ENCODE measurements at places on chromosomes 7 and 10.

- no peak for DNase-seq
Observed at GRCh38 chr7:141325275-141325674, 225.9 kb upstream of the AGK start.

- no peak for DNase-seq
Observed at GRCh38 chr7:37220664-37221063, 228.0 kb downstream of the ELMO1 start.

DNA sequence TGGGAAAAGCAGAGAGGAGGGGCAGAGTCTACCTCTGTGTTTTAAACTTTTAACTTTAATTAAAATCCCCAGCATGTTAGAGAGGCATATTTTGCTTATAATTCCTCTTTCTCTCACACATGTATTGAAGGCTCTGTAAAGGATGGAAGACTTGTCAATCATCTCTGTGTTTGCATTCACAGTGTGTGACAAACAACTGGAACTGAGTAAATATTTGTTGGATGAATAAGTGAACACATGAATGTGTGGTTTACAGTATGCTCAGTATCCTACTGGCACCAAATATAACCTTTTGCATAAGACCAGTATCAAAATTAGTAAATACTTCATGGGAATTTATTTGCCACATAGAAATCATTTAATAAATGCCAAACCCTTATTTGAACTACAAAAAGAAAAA lies 829.0 kb downstream of the GRID1 start:
- no peak for DNase-seq

- no peak for DNase-seq
Observed at GRCh38 chr7:129257168-129257567, 32.3 kb downstream of the AHCYL2 start.

DNA sequence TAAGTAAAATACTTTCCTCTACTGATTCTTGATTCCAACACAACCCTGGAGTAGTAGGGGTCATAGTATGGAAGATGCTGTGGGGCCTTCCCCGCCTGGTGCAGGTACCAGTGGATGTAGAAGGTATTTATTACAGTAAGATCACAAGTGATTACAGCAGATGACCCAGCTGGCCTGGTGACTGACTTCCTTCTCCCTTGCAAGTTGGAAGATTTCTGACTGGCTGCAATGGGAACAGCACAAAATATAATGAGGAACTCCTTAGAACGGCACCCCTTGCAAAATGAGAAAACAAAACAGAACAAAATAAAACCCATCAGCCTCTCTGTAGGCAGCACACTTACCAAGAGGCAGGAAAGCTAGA lies 61.7 kb upstream of the TARP start:
- DNase-seq, result no peak

DNA sequence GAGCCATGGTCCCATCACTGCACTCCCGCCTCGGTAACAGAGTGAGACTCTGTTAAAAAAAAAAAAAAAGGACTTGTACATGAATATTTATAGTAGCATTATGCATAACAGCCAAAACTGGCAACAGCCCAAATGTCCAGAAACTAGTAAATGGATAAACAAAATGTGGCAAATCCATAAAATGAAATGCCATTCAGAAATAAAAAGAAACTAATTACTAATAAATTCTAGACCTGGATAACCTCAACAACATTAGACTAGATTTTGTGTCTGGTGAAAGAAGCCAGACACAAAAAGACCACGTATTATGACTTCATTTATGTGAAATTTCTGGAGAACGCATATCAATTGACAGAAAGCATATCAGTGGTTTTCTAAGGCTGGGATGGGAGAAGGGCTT lies 74.5 kb downstream of the HPSE2 start:
- DNase-seq, result no peak

DNA sequence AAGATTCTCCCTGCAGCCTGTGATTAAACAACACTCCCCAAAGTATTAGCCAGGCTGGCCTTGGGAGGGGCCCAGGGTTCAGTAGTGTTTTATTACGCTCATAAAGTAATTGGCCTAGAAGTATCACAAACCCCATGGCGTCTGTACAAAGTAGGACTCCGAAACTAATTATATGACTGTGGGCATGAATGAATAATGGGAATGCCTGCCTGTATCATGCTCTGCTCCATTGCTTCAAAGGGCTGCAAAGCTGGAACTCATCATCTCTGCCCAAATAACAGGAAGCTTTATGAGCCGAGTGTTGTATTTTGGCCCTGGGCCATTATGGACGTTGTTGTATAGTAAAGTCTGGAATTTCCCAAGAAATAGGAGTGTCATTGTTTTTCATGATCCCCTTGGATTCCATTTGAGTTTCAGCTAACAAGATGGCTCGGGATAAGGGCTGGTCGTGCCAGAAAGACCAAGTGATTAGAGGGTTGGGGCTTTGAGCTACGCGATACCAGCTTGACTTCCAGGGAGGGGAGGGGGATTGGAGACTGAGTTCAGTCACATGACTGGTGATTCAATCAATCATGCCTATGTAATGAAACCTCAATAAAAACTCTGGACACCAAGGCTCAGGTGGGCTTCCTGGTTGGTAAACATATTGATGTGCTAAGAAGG lies 65.3 kb upstream of the NPTX2 start:
- no peak for DNase-seq

DNA sequence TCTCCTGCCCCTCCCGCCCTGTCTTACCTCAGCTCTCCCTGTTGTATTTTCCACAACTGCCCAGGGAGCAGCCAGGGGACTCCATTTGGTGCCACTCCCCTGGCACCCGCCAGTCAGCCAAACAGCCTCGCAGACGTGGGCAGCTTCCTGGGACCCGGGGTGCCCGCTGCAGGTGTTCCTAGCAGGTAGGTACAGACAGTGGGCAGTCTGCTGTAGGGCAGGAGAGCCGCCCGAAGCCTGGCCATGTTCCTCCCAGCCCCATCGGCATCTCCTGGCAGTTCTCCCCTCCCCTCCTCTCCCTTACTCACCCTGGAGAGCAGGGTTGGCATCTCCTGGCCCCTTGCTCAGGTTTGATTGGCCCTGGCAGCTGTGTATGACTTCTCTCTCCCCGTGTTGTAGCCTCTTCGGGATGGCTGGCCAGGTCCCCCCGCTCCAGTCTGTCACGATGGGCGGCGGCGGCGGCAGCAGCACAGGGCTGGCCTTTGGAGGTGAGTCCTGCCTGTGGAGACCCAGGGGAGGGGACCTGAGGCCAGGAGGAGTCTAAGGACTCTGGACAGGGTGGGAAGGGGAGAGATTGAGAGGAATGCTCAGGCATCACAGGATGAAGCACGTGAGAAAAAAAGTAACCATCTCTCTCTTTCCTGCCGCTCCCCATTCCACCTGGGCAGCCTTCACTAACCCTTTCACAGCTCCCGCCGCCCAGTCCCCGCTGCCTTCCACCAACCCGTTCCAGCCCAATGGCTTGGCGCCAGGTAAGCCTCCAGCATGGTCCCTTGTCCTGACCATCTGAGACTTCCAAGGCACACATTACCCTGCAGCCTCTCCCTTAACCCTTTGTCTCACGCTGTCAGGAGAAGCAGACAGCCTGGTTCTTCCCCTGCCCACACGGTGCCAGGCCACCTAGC lies 11.3 kb downstream of the SAP25 start:
- no peak for DNase-seq

DNA sequence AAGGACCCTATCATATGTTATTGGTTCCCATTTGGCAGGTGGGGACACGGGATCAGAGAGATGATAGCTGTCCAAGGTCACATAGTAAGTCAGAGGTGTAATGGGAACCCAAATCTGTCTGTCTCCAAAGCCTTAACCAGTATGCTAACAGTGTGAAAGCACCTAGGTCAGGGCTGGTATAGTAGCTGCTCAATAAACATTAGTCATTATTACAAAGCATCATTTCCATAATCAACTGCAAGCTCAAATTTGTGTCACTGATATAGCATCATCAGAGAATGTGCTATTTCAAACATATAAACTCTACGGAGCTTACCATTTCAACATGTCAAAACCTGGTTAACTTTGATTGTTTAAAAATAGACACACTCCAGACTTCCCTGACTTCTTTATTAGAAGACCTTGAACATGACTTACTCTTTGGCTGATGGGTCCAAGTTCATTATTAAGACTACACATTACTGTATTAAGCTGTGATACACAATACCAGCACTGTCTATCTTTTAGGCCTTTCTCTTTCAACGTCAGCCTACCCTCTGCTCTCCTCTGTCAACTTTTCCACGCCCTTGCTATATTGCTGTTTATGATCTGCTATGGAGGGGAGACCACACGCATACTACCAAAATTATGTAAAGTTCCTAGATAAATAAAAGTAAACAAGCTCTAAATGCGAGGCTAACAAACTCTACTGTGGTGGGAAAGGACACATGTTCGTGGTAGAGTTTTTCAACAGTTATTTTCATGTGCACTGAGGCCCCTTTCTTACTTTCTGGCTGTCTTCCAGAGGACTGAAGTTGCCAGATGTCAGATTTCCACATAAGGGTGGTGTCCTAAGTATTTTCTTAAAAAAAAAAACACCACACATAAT lies 33.6 kb downstream of the DNMBP start:
- no peak for DNase-seq

DNA sequence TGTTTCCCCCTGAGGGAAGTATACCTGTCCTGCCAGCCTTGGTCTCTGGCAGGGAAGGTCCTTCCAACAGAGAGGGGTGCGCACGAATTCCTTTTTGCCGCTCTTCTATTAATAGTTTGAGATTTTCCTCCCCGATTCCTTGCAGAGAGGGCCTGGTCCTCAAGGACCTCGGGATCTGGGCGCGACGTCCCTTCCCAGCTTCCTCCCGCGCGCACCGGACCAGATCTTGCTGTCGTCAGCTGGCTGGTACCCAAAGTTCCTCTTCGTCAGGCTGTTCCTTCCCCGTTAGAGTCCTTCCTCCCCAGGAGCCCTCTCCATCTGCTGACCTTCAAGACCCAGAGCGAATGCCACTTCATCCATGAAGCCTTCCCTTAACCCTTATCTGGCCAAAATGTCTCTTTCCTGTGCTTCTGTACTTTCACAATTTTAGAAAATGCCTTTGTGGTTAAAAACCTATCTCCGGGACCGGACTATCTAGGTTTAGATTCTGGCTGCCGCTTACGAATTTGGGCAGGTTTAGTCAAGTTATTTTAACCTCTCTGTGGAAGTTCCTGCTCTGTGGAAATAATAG lies 851 bp upstream of the GOT1 start:
- DNase-seq, result no peak

- DNase-seq, result no peak
Observed at GRCh38 chr10:72174297-72174662, 41.5 kb upstream of the ANAPC16 start.

DNA sequence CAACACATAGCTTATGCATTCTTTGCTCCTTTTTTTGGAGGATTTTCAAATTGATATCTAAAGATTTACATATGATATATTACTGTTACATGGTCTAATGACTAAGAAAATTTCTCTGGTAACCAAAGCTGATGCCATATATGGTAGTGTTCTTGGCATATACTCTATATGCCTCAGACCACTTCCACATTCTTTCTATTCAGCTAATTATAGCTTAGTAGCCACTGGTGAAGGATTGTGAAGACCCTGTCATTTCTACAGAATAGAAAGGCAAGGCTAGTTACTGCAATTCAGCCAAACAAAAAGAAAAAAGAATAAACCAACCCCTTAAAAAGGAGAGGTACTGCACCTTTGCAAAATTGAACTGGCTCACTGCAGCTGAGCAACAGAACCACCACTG lies 3.7 kb downstream of the PURB start:
- DNase-seq, result no peak

GRCh38 chr7:26376175-26376917 lies 84.7 kb downstream of the SNX10 start:
- DNase-seq, result peak; percentile 25

- DNase-seq, result no peak
Observed at GRCh38 chr10:25083546-25084111, 67.2 kb downstream of the THNSL1 start.

- DNase-seq, result no peak
Observed at GRCh38 chr10:67819768-67820204, 18.2 kb downstream of the DNAJC12 start.

- DNase-seq, result no peak
Observed at GRCh38 chr10:42883993-42884983, 101.7 kb downstream of the BMS1 start.

GRCh38 chr7:3188946-3189345 lies 112.1 kb upstream of the SDK1 start:
- DNase-seq, result no peak

DNA sequence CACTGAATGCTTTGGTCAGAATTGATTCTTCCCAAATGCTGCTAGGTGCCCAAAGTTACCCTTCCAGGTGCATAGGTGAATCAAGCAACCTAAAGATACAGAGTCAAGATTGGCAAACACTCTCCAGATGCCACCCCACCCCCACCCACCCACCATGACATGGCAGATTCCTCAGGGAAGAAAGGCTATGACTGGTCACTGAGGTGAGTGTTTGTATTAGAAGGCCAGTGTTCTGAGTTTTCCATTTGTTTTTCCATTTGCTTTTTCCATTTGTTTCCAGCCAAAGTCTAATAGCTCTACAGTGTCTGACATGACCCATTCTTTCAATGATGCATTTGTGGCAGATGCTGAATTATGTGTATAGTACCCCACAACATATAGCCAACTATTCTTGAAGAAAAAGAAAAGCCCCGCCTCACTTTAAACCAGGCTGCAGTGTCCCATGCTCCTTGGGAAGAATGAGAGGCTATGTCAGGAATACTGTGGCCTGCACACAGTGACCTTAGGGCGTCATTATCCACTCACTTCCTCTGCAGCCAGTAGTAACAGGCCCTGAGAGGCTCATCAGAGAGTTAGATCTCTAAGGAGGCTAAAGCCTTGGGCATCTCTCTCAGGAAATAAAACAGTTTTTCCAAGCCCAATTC lies 16.1 kb upstream of the HIBADH start:
- no peak for DNase-seq

DNA sequence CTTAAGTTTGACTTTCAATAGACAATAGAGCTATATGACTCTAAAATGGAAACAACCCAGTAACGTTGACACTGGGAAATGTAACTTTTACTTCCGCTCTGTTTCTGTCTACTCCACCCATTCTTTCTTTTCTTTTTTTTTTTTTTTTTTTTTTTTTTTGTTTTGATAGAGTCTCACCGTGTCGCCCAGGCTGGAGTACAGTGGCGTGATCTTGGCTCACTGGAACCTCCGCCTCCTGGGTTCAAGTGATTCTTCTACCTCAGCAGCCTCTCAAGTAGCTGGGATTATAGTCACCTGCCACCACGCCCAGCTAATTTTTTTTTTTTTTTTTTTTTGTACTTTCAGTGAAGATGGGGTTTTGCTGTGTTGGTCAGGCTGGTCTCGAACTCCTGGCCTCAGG lies 13.9 kb downstream of the PRSS2 start:
- DNase-seq, result no peak

DNA sequence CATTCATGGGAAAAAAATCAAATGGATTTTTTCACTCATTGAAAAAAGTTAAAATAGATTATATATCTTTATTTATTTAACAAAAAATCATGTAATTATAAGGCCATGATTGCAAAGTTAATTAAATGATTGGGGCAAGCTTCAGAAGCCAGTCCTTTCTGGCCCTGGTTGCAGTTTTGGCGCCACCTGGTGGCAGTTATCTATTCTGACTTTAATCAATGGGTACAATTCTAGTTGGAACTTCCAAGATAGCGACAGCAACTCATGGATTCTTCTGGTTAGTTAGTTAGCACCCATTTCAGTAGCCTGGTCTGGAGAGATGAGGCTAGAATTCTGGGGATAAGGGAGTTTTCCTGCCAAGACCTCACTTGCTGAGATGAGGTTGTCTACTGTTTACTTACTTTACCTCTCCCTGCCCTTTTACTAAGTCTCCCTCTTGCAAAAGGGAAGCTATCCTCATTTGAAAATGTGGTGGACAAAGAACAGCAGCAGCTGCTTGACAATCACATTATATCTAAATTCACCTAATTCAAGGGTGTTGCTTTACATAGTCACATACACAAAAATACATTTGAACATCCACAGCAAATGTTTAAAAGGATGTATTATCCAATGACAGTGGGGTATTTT lies 42.3 kb downstream of the NOC3L start:
- peak; percentile 65 for DNase-seq

- DNase-seq, result no peak
Observed at GRCh38 chr7:21128062-21128817, 299.6 kb upstream of the SP4 start.

All from stimulated activated CD4-positive, alpha-beta T cell treated with anti-CD3 and anti-CD28 coated beads, Interleukin-12 subunit alpha, Interleukin-12 subunit beta, amount 100 ng/mL, for 4 hours (primary cell).